ENCODE measurements at places on chromosomes 3 and 15.

DNA sequence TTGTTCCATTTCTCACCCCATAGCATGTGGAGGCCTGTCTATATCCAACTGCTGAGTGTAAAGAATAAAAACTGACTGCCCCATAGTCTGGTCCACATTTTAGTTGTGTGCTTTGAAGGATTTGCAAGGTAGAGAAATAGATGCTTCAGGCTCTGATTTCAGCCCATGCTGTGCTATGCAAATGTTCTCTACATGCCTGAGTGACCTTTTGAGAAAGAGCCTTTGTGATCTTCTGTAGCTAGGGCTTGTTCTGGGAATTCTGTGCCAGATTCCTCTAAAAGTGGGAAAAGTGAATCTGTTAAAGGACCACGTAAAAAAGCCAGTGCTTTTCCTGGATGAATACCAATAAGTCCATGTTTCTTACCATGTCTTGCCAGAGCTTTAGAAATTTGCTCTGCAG lies 5.2 kb downstream of the KCTD6 start:
- ATAC-seq, result peak; percentile 29

DNA sequence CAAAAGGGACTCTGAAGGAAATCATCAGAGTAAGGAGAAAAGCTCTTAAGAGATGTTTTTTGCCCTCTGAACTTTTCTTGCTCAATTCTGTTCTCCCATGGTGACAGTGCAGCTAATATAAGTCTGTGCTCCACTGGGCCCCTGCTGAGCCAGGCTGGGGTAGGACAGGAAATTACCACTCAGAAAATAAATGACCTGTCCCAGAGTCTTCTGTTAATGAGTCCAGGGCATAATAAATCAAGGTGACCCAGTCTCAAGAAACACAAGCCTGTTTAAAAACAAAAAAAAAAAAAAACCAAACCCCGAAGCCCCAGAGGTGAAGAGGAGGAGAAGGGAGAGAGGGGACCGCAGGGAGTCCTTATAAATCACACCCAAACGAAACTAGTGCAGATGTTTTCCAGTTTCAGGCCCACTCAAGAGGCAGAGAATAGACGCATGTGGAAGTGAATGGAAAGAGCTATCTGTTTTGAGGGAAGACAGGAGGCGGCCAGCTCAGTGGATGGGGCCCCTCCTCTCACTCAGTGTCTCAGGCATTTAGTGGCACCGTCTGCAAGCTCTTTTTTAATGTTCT lies 59.8 kb upstream of the BOC start:
- peak; percentile 24 for ATAC-seq

GRCh38 chr15:42693496-42693895 lies 43.4 kb downstream of the CDAN1 start:
- no peak for ATAC-seq

DNA sequence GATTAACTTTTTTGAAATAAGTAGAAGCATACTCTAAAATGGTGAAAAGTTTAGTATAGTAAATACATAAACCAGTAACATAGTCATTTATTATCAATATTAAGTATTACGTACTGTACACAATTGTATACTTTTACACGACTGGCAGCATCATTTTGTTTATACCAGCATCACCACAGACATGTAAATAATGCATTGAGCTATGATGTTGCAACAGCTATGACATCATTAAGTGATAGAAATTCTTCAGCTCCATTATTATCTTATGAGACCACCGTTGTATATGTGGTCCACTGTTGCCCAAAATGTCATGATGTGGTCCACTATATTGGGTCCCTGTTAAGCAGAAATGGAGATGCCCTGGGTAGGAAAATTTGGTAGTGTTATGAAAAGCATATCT lies 51.3 kb downstream of the DRD3 start:
- no peak for ATAC-seq

DNA sequence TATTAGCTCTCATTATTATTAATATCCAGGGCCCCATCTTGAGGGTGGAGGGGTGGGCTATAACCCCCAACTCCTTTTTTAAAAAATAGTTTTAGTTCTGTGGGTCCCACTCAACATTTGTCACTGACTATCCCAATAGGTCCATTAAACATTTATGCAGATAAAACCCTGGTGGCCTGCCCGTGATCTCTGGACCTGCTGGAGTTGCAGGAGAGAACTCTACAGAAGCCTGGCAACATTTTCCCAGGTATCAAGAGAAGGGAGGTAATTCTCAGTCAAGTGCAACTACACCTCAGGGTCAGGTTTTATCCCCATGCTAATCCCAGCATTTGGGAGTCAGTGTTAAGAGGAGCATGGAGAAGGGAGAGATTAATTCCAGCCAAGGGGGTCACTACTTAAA lies 264.4 kb upstream of the PROK2 start:
- ATAC-seq, result no peak

- ATAC-seq, result no peak
Measured at GRCh38 chr15:39510001-39510701, 70.7 kb upstream of the THBS1 start.

All from SK-N-SH treated with all-trans-retinoic acid at 6 μM for 48 hours (cell line).